Stimulated activated naive B cell treated with anti-CD40 and anti-IgM and Interleukin-4, amounts not matched to agents 10 μg/mL and 1 μg/mL and 100 μg/mL, for 72 hours (primary cell): ENCODE measurements at places on chromosomes 5 and 9.

GRCh38 chr5:118593003-118593328 lies 395.4 kb downstream of the DTWD2 start:
- peaks cover 13% of the 10 kb centered on the region for H3K27me3 ChIP-seq
- no peak for DNase-seq
- no peak overlapping the region for H3K27ac ChIP-seq
- H3K4me1 ChIP-seq, result no peaks in the 10 kb centered on the region
- no peak overlapping the region for H3K4me3 ChIP-seq

- peaks cover 16% of the 10 kb centered on the region for H3K27me3 ChIP-seq
- no peak overlapping the region for H3K27ac ChIP-seq
- DNase-seq, result no peak
- no peak overlapping the region for H3K4me3 ChIP-seq
- no peaks in the 10 kb centered on the region for H3K36me3 ChIP-seq
- no peaks in the 10 kb centered on the region for H3K4me1 ChIP-seq
Measured at GRCh38 chr9:135667463-135668001, 4.4 kb downstream of the LCN9 start.

- no peak overlapping the region for H3K4me3 ChIP-seq
- no peak overlapping the region for H3K27ac ChIP-seq
- no peaks in the 10 kb centered on the region for H3K36me3 ChIP-seq
- no peaks in the 10 kb centered on the region for H3K4me1 ChIP-seq
- peaks cover 13% of the 10 kb centered on the region for H3K27me3 ChIP-seq
- DNase-seq, result no peak
Measured at GRCh38 chr5:180171568-180172094, 37.4 kb downstream of the RASGEF1C start.

DNA sequence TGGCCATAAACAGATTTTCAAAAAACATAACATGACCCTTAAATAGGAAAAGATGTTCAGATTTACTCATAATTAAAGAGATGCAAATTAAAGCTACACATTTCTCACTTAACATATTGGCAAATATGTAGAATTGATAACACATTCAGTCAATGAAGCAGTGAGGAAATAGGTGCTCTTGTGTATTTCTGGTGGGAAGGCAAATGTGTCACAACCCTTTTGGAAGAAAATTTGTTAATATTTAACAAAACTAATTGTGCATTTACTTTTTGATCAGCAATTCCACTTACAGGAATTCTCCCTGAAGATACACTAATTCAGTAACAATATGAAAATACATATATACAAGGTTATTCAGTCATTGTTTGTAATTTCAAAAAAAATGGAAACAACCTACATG lies 68.1 kb downstream of the FBXW11 start:
- H3K27ac ChIP-seq, result no peak overlapping the region
- peaks cover 30% of the 10 kb centered on the region for H3K36me3 ChIP-seq
- no peak for DNase-seq
- H3K27me3 ChIP-seq, result no peaks in the 10 kb centered on the region
- peaks cover 63% of the 10 kb centered on the region for H3K4me1 ChIP-seq

DNA sequence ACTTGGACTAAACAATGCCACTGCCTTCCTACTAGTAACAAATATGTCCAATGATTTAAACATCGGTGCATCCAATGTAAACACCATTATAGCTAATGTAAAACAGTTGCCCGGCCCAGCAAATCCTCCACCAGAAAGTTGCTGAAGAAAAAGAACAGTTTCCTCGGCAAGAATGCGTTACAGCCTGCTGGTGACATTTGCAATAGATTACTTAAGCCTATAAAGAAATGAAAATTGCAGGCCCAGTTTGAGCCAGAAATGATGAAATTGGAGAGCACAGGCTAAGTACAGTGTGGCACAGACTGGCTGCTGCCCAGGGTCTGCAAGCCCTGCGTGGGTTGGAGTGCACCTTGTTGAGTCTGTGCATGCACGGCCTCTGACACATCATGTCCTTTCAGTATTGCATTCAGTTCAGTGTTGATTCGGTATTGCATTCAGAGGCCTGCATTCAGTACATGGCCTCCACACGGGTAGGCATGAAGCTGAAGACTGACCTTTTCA lies 406.0 kb upstream of the KLF4 start:
- no peaks in the 10 kb centered on the region for H3K36me3 ChIP-seq
- no peak for DNase-seq
- peaks cover 1% of the 10 kb centered on the region for H3K4me1 ChIP-seq
- H3K27me3 ChIP-seq, result peaks cover 6% of the 10 kb centered on the region

GRCh38 chr5:67873935-67874334 lies 341.6 kb upstream of the PIK3R1 start:
- no peak for DNase-seq
- no peak overlapping the region for H3K27ac ChIP-seq
- no peaks in the 10 kb centered on the region for H3K4me1 ChIP-seq
- no peak overlapping the region for H3K4me3 ChIP-seq
- no peaks in the 10 kb centered on the region for H3K36me3 ChIP-seq
- peaks cover 5% of the 10 kb centered on the region for H3K27me3 ChIP-seq

DNA sequence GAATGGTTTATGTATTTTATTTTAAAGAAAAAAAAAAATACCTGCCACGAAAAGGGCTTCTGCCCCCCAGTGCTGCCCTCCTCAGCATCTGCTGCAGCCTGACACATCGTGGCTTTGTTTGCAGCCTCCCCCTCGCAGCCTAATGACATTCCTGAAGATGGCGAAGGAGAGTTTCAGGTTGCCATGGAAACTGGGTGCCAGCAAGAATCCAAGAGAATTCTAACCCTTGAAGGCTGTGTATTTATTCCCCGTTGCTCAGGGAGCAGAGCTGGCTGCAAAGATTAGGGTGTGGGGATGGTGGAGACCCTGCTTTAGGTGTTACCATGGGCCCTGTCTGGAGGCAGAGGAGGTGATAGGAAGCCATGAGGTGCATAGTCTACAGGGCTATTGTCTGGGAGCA lies 126.6 kb downstream of the NSG2 start:
- no peak for DNase-seq
- no peak overlapping the region for H3K27ac ChIP-seq
- no peaks in the 10 kb centered on the region for H3K4me1 ChIP-seq
- H3K27me3 ChIP-seq, result peaks cover 10% of the 10 kb centered on the region
- no peak overlapping the region for H3K4me3 ChIP-seq
- H3K36me3 ChIP-seq, result no peaks in the 10 kb centered on the region

GRCh38 chr5:139925650-139926640 lies 117.2 kb downstream of the NRG2 start:
- no peak for DNase-seq
- no peaks in the 10 kb centered on the region for H3K4me1 ChIP-seq
- peaks cover 73% of the 10 kb centered on the region for H3K27me3 ChIP-seq
- H3K27ac ChIP-seq, result no peak overlapping the region
- no peak overlapping the region for H3K4me3 ChIP-seq

- DNase-seq, result no peak
- no peak overlapping the region for H3K4me3 ChIP-seq
Measured at GRCh38 chr9:19583890-19584289, 175.1 kb downstream of the ACER2 start.

DNA sequence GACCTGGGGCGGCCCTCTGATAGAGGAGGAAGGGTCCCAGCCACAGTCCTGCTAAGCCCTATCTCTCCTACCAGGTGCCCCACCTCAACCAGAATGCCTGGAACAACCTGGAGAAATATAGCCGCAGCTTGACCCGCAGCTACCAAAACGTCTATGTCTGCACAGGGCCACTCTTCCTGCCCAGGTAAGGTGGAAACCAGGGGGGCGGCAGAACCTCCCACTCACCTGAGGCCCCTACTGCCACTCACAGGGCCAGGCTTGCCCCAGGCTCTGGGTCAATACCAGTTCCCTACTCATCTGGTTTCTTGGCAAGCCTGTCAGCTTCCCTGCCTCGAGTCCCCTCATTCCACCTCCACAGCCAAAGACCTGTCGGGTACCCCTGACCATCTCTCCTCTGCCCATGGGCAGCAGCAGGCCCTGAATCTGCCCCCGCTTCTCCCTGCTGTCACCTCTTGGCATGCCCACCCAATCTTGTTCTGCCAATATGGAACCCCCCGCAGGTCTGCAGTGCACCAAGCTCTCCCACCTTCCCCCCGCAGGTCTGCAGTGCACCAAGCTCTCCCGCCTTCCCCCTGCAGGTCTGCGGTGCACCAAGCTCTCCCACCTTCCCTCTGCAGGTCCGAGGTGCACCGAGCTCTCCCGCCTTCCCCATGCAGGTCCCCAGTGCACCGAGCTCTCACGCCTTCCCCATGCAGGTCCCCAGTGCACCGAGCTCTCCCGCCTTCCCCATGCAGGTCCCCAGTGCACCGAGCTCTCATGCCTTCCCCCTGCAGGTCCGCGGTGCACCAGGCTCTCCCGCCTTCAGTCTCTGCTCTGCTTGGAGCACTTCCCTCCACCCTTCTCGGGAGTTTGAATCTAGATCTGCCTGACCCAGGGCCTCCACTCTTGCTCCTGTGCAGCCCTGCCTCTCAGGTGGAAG lies 2.6 kb downstream of the ENDOG start:
- no peak for DNase-seq
- H3K36me3 ChIP-seq, result peaks cover 50% of the 10 kb centered on the region
- H3K4me3 ChIP-seq, result peak overlapping the region; percentile 9
- H3K27ac ChIP-seq, result peak overlapping the region; percentile 57

DNA sequence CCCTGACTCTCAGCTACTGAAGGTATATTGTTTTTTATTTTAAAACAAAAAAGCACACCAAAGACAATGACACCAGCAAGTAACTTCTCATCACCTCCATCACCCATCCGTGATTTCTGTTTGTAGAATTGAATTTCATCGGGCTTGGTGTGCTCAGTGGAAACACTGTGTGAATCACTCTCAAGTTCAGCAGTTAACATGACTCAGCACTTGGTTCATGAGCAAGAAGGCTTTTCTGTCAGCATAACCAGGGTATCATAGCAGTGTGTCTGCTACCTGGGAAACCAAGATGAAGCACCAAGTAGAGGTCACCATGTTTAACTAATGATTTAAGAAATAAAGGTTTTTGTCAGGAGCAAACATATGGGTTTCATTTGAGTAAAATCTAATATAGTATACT lies 123.7 kb downstream of the INSYN2B start:
- no peak for DNase-seq
- H3K4me3 ChIP-seq, result no peak overlapping the region
- H3K27me3 ChIP-seq, result no peaks in the 10 kb centered on the region
- peaks cover 19% of the 10 kb centered on the region for H3K4me1 ChIP-seq
- H3K27ac ChIP-seq, result no peak overlapping the region

DNA sequence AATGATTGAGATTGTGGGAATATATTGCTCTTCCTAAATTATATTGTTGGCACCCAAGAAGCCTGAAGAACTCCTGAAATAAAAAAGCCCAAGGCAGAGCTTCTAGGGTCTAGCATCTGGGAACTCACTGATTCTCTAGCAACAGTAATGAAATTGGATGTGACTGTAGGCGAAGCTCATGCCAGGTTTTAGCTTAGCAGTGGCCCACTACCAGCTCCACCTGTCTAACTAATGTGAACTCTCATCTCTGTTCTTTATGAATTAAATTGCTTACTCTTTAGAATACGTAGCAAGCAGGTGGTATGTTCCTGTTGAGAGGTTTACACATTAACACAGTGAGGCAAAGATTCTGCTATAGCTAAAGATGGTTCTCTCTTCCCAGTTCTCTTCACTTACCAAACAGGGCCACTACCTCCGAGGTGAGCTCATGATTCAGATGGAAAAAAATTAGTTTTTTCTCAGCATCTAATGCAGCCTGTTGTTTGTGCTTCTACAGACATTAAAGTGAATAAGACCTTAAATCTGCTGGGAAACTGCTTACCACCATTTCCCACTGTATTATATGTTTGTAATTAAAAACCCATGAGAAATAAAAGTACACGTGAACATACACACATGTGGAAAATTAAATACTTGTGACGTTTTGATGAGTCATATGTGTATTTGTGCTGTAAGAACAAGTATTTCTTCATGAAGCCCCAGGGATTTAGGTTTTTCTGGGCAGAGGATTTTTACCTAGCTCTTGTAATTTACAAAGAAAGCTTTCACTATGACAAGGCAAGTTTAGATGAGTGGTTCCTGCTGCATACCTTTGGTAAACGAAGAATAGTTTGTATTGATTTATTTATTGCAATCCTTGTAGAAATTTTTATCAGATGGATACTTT lies 360.1 kb downstream of the KDM4C start:
- no peak for DNase-seq
- H3K36me3 ChIP-seq, result peaks cover 28% of the 10 kb centered on the region
- H3K27me3 ChIP-seq, result no peaks in the 10 kb centered on the region
